Ecto neural progenitor cell (in vitro differentiated cells): ENCODE measurements at places on chromosomes 2 and 18.

- DNase-seq = no peak
These were observed 9.5 kb downstream of the SLC1A4 start for GRCh38 chr2:64998658-64999061.

- DNase-seq = no peak
These were observed 289.7 kb downstream of the STK39 start for GRCh38 chr2:167957662-167958061.

DNA sequence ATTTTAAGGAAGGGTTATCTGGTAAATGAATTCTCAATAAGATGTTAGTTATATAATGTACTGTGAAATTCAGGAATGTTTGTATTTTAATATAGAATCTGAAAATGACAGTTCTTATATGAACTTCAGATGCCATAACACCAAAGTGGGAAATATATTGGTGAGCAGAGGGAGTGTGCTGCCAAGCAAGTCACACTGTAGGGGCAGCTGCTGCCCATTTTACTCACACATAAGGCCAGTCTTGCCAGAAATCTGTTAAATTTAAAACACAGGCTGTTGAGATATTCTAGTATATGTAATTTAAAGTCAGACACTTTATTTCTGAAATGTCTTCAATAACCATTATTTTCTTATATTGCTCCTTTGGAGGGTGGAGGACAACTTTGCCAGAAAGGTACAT, 34.6 kb upstream of the C1GALT1C1L start:
- DNase-seq = no peak

- no peak for DNase-seq
These were observed 8.0 kb upstream of the MBP start for GRCh38 chr18:77140439-77141109.

DNA sequence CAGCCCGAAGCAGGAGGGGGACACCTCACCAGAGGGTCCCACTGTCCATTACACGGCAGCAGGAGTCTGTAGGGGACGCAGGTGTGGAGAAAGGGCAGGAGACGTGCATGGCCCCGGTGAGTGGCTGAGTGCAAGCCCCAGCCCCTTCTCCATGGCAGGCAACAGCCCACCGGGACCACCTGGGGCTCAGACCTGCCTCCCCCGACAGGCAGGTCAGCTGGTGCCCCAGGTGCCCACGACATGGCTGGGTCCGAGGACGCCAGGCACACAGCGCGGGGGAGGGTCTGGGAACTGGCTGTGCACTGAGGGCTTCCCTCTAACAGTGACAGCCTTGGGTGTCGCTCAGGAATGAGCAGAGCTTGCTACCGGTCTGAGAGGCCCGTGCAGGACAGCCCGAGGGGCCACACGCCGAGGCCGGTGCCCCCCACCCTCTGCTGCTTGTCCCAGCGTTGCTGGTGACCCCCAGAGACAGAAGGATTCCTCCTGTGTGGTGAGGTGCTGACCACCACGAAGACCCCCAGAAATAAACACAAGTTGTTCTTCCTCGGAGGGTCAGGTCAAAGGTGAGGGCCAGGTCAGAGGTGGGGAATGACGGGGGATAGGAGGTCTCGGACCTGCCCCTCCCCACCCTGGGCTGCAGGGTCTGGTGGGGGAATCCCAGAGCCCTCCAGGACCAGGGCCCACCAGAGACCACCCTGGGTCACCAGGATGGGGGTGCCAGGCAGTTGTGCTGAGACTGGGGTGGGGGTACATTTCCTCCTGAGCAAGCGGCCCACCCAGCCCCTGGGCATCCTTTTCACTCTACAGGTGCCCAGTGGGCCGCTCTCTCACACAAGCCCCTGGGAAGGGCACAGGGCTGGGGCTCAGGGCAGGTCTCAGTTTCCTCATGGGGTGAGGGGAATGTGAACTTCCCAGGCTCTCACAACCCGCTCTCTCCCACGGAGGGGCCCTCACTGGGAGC, 50.6 kb downstream of the SLC66A2 start:
- DNase-seq = no peak

DNA sequence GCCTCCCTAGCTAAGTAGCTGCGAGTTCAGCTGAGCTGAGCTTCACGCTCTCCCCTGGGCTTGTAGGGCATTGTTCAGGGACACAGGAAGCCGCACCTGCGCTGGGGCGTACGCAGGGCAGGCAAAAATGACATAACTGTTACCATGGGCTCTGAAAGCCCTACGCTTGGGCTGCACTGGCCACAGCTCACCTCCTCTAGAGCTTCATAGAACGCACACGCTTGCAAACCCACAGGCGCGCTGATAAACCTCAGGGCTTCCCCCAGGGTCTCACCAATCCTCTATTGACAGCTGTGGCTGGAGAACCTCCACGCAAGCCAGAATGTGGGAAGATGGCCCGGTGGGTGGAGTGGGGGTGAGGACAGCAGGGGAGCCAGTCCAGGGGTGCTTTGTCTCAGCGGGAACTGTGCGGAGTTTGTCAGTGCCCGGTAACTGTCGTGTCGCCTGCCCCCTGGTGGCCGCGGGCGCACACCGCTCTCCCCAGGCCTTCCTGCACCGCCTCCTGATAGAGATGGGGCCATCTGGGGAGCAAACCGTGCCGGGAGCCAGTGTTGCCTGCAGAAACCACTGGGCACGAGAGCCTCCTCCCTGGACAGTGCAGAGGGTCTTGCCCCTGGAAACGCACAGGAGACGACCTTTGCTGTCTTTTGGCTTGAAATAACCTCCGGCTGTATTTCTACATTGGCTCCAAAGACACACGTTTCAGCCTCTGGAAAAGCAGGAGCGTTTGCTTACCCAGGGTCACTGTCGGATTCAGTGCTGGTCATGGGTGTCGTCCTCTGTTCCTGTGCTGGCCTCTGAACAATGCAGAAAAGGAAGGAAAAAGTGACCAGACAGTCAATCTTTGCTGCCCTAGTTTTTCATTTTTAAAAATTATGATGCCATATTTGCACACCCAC, 17.0 kb upstream of the CIDEA start:
- DNase-seq = peak; percentile 88

- DNase-seq = no peak
These were observed 52.2 kb upstream of the CAB39 start for GRCh38 chr2:230660294-230661060.
